ENCODE measurements at places on chromosomes 16 and 17.

GRCh38 chr17:50661795-50662391 is 27.2 kb downstream of the ABCC3 start:
- DNase-seq = peak; percentile 70

GRCh38 chr16:80176114-80176513 is 364.7 kb upstream of the DYNLRB2 start:
- DNase-seq = no peak

DNA sequence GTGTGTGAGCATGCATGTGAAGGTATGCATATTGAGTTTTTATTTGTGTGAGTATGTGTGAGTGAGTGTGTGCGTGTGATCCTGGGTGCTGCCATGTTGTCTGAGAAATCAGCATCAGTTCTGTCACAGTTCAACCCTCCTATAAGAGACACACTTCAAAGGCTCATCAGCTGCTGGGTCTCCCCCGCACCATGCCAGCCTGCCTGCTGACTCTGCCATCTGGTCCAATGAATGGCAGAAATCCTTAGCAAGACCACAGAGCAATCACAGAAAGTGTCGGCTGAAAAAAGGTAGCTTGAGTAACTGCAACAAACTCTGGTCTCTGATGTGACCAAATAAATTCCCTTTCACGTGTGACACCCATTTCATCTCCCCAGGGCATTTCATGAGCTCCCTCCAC is 381.8 kb upstream of the MAF start:
- no peak for DNase-seq

GRCh38 chr17:72110942-72111318 is 9.9 kb upstream of the SOX9 start:
- DNase-seq = no peak

DNA sequence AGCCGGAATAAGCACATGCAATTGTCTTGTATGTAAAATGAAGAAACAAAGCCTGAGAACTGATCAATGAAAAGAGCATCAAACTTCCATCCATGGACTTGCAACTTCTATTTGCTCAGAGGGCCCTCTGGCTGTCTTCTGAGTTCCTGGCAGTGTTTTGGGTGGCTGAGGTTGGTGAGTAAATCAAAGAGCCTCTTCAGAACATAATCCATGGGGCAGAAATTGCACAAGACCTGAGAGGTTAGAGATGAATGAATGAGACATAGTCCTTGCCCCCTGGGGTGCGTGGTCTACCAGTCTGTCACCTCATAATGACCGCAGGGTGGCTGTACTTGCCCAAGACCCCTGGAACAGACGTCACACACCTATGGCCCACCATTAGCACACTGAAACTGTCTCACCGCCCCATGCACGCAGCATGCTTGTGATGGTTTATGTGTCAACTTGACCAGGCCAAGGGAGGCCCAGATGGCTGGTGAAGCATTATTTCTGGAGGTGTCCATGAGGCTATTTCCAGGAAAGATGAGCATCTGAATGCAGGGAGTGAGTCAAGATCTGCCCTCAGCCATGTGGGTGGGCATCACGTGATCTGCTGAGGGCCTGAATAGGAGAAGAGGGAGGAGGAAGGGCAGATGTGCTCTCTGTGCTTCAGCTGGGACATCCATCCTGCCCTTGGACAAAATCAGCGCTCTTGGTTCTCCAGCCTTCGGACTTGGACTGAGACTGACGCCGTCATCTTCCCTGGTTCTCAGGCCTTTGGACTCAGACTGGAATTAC is 8.3 kb downstream of the PIK3R6 start:
- no peak for DNase-seq

GRCh38 chr17:78541488-78542206 is 35.5 kb downstream of the DNAH17 start:
- no peak for DNase-seq

GRCh38 chr16:66324815-66325515 is 41.5 kb upstream of the CDH5 start:
- DNase-seq = no peak

DNA sequence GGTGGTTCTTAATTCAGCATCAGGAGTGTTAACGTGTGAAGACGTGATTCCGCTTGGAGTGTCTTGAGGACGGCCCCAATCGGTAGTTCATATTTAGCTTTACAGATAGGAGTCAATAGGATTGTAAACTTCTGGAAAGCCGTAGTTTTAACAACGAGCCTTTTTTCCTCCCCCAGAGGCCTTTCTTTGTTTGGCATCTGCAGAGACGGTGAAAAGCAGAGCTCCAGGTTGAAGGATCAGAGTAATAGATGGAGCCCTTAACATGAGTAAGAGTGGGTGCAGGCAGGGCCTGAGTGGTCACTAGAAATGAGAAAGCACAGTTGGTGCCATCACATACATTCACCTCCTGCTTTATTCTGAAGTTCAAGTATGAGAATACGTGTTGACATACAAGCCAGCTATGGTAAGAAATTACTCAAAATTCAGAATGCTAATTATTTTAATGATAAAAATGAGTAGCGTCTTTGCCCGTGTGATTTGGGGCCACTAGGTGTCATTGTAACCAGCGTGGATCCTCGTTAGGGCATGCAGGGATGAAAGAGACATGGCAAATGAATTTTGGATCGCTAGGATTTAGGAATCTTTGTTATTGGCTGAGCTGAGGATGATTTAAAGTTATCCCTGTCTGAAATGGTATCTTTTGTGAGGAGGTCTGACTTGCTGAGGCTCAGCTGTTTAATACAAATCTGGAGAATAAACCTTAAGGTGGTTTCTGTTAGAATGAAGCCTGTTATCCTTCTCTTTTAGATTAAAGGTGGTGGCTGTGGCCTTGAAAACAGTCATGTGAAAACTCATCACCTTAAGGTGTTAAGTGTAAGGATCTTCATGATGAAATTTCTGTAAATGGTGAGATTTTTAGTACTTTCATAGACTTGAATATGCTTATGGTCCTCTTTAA is 18.6 kb downstream of the PRCD start:
- no peak for DNase-seq

DNA sequence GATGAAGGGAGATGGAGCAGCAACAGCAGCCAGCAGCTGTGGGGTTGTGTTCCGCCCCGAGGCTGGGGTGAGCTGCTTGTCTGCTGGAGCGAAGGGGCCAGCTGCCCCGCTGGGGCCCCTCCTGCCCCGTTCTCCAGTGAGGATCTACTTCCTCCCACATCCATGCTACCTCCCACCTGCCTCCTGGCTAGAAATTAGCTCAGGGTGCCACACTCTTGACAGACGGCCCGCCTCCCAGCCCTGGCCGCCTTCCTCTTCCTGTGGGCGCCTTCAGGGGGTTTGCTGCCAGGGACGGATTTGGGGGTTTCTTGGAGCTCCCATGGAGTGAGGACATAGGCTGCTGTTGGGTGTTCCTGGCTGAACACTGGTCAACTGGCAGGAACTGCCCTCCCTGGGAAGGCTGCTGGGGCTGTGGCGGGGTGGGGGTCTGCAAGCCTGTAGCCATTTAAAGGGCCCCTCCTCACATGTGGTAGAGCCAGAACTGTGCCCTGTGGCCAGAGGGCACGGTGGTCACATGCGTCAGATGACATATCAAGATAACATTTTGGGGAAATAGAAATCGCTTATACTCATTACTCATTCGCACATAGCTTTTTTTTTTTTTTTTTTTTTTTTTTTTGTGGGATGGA is 13.1 kb downstream of the TBC1D24 start:
- no peak for DNase-seq

GRCh38 chr17:52986056-52986662 is 827.6 kb upstream of the CA10 start:
- DNase-seq = no peak

- no peak for DNase-seq
Measured at GRCh38 chr17:27993723-27994310, 48.7 kb upstream of the NLK start.

GRCh38 chr16:86015606-86016005 is 116.6 kb downstream of the IRF8 start:
- DNase-seq = no peak

DNA sequence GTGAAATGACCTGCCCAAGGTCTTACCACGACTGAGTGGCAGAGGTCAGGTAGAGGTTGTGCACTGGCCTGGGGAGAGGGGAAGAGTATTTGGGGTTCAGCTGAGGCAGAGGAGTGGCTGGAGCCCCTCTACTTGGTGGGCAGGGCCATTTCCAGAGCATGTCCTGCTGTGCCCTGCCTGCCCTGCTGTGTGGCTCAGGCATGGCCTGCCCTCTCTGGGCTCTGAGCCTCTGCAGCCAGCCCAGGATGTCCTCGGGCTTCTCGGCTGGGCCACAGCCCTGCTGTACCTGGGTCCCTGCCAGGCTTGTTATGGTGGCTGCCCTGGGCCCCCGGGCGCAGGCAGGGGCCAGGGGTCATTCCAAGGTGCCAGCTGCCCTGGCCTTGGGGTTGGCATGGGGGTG is 19.6 kb downstream of the KCNJ12 start:
- DNase-seq = no peak

DNA sequence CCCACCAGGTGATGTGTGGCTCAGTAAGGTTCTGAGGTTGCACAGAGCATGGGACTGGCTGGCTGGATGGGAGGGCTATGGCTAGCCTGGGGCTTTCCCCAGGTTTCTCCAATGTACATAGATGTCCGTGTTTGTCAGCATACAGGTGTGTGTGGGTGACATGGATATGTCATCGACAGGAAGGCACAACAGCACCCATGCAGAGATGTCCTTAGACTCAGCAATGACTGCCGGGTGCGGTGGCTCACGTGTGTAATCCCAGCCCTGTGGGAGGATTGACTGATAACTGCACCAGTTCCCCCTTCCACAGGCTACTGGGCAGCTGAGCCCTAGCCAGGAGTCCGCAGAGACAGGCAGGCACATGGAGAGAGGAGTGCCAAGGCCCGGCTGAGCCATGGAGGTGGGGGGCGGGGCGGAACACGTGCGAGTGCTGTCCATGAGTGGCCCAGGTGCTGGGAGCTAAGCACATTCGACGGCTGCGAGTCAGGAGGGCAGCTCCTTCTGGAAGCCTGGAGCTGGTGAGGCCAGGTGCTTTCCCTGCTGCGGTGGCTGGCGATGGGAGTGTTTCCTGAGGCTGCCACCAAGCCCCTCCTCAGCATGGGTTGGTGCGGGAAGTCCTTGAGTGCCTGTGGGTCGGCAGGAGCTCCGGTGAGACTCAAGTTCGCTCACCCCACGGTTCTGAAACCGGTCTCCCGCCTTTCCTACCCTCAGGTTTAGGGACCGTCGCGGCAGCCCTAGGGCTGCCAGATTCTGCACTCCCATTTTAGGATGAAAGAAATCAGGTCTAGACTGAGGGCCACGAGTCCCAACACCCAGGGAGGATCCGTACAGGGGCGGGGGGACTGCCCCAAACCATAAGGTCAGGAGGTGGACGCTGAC is 858 bp upstream of the ASPSCR1 start:
- DNase-seq = no peak

DNA sequence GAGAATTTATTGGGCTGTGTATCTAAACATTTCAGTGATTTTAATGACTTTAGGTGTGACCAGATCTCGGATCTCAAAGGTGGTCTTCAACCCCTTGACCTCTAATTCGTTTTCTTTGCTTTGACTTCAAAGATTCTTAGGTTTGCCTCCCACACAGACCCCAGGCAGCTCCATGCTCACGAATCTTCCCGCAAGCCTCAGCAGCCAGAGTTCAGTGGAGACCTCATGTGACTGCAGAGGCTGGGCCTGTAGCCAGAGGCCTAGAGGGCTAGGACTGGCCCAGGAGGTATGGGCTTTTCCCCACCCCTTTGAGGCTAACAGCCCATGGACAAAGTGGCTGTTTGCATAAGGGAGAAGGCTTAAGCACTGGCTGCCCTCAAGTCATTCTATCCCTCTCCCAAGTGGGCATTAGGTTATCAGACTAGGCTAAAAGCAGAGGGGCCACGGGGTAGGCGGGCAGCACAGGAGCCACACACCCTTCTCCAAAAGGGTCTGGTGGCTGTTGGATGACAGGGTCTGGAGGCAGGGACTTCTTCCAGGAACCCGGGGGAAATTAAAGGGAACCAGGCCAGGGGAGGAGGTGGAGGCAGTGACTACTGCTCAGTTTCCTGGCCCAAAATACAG is 3.0 kb downstream of the HIRIP3 start:
- DNase-seq = no peak

DNA sequence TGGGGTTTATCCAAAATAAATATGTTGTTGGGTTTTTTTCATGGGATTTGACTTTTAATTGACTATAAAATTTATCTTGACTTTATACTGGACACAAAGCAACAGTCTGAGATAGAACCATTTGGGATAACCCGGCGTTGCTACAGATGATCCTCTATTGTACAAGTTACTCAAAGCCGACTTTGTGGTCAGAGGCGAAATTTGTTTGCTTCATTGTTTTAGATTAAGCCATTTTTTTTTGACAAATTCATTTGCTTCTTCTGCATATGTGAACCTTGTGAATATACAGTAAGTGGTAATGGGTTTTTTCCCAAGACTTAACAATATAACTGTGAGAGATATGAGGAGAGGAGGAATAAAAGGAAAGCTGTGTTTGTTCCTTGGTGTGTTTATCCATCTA is 11.8 kb downstream of the MYO1D start:
- no peak for DNase-seq

DNA sequence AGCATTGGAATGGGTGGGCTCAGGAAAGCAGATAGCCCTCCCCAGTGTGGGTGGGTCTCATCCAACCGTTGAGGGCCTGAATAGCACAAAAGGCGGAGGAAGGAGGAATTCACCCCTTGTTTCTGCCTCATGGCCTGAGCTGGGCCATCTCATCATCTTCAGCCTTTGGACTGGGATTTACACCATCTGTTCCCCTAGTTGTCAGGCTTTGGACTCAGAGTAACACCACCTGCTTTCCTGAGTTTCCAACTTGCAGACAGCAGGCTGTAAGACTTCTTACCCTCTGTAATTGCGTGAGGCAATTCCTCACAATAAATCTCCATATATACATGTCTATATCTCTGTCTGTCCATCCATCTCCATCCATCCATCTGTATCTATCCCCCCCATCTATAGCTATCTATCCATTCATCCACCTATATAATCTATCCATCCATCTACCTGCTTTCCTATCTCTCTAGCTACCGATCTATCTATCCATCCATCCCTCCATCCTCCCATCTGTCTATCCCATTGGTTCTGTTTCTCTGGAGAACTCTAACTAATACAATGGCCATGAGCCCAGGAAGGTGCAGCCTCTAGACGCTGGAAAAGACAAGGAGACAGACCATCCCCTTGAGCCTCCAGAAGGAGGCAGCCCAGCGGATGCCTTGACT is 21.3 kb downstream of the DNAH17 start:
- no peak for DNase-seq

GRCh38 chr17:65229621-65229995 is 92.4 kb downstream of the RGS9 start:
- no peak for DNase-seq

DNA sequence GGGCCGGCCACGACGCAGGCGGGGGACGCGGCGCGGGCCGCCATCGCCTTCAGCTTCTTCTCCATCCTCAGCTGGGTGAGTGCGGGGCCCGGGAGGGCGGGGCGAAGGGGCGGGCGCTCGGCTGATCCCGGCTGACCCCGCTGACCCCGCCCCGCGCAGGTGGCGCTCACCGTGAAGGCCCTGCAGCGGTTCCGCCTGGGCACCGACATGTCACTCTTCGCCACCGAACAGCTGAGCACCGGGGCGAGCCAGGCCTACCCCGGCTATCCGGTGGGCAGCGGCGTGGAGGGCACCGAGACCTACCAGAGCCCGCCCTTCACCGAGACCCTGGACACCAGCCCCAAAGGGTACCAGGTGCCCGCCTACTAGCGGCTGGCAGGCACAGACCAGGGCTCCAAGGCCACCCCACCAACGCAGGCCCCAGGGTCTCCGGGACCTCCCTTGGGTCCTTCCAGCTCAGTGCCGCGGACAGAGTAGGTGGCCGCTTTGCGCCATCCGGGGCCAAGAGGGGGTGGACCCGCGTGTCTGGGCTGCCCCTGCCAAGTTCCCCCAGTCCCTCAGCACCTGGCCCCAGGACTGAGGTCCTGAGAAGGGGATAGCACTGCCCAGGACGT is 3.0 kb downstream of the SYNGR3 start:
- DNase-seq = no peak

GRCh38 chr17:72303787-72304733 is 183.2 kb downstream of the SOX9 start:
- no peak for DNase-seq
